ENCODE measurements at places on chromosomes 7 and 10.

GRCh38 chr10:14276210-14276609, 54.5 kb downstream of the FRMD4A start:
- DNase-seq = no peak

DNA sequence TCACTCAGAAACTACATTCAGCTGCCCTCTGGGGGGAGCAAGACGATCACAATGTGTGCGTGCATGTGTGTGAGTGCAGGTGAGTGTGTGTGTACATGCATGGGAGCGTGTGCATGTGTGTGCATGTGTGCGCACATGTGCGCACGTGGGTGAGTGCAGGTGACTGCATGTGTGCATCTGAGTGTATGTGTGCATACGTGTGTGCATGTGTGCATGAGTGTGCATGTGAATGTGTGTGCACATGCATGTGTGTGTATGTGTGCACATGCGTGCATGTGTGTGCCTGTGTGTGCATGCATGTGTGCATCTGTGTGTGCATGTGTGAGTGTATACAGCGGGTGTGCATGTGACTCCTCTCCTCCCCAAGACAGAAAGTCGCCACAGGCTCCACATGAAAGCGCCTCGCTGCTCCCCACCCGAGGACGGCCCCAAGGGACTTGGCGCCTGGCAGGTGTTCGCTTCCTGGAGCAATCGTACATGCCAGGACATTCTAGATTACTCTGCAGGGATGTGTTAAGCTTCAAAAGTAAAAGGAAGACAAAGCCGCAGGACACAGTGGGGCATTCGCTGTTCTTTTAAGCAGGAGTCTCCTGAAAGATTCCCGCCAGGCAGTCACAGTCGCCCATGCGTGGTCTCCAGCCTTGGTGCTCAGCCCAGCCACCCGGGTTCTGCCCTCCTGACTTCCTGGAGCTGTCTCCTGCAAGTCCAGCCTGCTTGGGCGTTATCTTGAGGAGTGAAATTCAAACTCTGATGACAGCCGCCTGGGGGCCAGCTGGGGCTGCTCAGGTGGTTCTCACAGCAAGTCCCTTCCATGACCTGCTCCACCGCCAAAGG, 42.0 kb upstream of the ADGRA1 start:
- DNase-seq = no peak

DNA sequence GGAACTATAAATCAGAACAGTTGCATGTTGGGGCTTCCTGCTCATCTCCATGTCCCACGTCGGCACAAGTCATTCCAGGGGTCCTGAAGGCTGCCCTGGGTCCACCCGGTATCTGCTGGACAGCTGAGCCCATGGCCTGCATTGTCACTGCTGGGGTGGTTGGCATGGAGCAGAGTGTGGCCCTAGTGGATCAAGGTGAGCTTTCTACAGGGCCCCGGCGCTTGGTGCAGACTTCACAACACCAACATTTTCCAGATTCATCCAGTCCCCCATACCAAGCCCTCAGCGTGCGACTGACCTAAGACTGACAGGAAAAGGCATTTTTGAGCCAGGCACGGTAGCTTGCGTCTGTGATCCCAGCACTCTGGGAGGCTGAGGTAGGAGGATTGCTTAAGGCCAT, 175.5 kb upstream of the LYZL2 start:
- no peak for DNase-seq

DNA sequence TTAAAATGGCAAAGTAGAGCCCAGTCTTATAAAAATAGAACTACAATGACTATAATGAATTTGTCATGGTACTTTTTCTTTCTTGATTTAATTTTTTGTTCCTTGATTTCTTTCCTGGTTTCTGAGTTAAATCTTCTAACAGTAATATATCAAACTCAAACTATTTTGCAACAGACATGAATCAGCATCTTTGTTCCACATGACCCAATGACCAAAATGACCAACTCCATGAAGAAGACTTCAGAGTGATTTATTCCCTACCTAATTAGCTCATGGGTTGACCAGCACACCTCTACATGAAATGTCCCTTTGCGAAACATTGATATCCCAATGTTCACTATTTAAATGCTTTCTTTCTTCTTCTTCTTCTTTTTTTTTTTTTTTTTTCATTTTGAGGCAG, 30.9 kb downstream of the NMT2 start:
- no peak for DNase-seq

DNA sequence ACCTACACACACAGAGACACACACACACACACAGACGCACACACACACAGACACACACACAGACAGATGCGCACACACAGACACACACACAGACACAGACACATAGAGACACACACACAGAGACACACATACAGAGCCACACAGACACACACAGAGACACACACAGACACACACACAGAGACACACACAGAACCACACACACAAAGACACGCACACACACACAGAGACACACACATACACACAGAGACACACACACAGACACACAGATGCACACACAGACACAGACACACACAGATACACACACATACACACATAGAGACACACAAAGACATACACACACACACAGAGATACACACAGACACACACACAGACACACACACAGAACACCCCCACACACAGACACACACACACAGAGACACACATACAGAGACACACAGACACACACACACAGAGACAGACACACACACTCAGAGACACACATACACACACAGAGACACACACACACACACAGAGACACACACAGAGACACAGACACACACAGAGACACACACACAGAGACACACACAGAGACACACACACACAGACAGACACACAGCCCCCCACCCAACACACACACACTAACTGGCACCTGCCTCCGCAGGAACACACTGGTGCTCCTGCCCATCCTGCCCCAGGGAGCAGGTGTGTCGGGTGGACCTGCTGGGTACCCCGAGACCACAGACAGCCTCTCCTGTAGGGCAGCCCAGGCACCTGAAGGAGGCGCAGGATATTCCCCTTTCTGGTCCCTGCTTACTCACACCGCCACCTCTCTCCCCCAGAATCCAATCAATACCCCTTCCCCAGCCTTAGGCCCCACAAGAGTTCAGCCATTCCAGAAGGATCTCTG, 5.4 kb upstream of the FZD9 start:
- no peak for DNase-seq

GRCh38 chr7:43764807-43765491, 6.5 kb downstream of the BLVRA start:
- no peak for DNase-seq

- DNase-seq = no peak
Measured at GRCh38 chr10:34853357-34853756, 38.3 kb upstream of the PARD3 start.

DNA sequence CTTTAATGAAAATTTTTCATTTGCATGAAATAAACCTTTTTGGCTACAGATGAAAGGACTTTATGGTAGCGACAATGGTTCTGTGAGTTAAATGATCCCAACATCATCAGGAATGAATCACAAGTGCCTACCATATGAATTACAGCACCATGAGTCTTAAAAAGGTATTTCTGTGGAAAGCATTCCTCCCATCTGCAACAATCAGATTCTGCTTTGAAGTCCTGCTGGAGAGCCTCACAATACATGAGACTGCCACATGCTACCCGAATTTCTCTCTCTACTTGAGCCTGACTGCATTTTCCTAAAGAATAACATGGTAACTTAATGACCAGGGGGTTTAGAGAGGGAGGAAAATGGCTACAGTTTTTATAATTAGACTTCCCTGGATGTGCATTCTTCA, 190.3 kb downstream of the TWIST1 start:
- DNase-seq = no peak

DNA sequence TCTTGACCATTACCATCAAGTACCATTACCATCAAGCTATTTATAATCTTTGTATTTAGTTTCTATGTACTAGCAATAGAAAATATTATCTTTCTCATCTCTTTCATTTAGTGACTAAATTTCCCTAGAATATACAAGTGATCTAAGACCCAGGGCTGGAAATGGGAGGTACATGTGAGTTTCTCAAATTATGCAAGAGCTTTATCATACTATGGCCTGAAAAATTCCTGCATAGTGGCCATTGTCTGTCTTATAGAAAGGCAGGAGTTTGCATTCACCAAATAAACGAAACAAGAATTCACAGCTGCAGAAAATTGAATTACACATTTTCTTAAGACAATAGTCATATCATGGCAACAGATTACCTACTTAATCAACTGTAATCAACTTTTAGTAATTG, 50.7 kb upstream of the HDAC9 start:
- DNase-seq = no peak

GRCh38 chr7:142442396-142442795, 184.5 kb upstream of the PRSS58 start:
- DNase-seq = no peak

DNA sequence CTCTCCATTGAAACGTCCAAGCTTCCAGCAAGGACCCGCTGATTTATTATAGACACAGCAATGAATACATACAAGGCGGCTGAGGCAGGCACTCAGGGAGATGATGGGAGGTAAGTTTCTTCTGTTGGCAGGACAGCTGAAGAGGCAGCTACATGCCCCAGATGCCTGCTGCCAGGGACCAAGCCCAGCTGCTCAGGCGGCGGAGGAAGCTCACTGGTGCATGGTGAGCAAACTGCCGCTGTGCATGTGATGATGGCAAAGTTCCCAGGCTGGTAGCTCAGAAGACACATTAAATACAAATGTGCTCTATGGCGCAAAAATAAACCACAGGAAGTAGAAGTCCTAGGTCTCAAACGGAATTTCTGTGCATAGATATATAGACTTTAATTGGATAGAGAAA, 2.3 kb downstream of the DNTT start:
- DNase-seq = no peak

- no peak for DNase-seq
Measured at GRCh38 chr10:112475575-112476218, 28.7 kb downstream of the VTI1A start.

GRCh38 chr7:101632641-101633040, 3.5 kb upstream of the MYL10 start:
- no peak for DNase-seq

GRCh38 chr10:127853868-127854768, 38.6 kb downstream of the CLRN3 start:
- DNase-seq = peak; percentile 21

DNA sequence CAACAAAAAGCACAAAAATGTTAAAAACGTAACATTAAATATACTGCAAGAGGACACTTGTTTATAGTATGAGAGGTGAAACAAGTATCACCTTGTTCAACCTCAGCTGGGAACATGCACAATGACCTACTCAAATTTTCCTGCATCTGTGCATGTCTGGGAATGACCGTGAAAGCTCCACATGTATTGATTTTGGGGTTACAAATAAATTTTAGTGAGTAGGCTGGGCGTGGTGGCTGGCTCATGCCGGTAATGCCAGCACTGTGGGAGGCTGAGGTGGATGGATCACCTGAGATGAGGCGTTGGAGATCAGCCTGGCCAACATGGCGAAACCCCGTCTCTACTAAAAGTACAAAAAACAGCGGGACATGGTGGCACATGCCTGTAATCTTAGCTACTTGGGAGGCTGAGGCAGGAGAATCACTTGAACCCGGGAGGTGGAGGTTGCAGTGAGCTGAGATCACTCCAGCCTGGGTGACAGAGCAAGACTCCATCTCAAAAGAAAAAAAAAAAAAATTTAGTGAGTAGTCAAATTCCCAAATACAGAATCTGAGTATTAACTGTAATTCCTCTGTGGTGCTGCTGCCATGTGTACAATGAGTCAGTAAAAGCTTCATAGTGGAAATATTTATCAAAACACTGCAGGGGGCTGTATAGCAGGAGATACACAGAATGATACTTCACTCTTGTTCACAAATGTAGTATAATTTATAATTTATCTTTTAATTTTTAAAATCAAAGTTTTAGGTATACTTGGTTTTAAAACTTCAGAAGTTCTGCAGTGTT, 41.1 kb downstream of the SUGCT start:
- DNase-seq = no peak

- DNase-seq = no peak
Measured at GRCh38 chr10:69333205-69333604, 54.9 kb downstream of the HK1 start.

- no peak for DNase-seq
Measured at GRCh38 chr7:116851671-116852070, 10.7 kb upstream of the CAPZA2 start.

- DNase-seq = no peak
Measured at GRCh38 chr7:47442605-47442865, 139.4 kb downstream of the TNS3 start.

- DNase-seq = no peak
Measured at GRCh38 chr7:133846203-133846945, 280.8 kb upstream of the LRGUK start.

- DNase-seq = no peak
Measured at GRCh38 chr10:32951111-32951510, 6.9 kb downstream of the ITGB1 start.

DNA sequence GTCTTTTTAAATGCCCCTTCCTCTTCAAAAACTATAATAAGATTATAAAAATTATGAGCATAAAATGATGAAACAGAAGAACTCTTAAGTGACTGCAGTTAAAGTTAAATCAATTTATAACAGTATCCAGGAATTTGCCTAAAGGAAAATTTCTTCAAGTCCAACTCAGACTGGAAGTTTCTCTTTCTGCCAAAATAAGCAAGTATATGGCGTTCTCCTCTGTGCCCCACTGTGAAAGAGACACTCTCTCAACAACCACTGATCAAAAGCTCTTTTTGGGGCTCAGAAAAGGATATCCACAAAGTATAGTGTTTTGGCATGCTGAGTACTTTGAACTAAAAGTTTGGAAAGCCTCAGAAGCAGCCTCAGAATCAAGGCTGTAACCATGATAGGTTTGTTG, 139.9 kb downstream of the SKIDA1 start:
- no peak for DNase-seq

- DNase-seq = no peak
Measured at GRCh38 chr10:94489976-94490788, 55.4 kb upstream of the HELLS start.

DNA sequence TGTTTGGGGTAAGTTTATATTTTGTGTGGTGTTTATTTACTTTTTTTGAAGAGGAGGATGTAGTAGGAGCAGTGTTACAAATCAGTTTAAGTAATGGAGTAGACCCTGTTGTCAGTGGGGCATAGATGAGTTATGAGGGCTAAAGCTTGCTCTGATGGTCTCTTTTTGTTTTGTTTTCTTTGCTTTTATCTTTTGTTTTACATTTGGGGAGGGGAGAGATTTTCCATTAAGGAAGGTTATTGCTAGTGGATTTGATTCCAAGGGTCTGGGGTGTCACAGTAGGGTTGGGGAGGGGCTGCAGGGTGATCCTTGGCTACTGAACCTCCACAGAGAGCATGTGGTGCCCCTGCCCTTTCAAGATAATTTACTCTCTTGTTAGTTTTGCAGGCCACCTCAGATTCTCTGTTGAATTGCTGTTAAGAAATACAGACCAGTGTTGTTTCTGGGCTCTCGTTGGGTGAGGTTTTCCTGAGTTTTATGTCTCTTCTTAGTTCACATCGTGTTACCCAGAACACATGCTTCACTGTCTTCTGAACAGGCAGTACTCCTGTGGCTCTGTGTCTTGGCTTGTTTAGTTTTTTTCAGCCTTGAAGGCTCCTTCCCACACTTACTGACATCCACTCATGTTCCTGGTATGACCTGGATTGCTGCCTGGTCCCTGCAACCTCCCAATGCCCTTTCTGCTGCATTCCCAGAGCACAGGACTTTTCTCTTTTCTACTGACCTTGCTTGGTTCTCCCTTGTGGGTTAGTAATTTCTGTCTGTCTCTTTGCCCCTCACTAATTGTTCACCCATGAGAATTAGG, 4.2 kb downstream of the KIFBP start:
- DNase-seq = no peak
